ENCODE measurements at places on chromosomes 12 and 14.

GRCh38 chr14:71492346-71492745, 439.9 kb upstream of the RGS6 start:
- DNase-seq = no peak

DNA sequence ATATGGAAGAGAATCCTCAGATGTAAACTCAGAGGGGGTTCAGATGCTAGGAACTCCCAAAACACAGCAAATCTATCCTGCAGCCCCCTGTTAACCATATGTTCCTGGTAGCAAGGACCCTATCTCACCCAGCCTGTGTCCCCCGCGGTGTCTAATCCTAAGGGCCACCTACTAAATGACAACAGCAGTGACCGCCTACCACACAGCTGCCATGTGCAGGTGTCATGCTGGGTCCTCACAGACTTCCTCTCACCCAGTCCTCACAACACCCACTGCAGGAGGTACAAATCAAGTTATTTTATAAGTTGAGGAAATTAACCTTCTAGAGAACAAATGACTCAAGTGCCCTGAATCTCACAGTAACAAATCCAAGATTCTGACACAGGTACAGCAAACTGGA, 73.9 kb downstream of the ITPK1 start:
- DNase-seq = no peak

DNA sequence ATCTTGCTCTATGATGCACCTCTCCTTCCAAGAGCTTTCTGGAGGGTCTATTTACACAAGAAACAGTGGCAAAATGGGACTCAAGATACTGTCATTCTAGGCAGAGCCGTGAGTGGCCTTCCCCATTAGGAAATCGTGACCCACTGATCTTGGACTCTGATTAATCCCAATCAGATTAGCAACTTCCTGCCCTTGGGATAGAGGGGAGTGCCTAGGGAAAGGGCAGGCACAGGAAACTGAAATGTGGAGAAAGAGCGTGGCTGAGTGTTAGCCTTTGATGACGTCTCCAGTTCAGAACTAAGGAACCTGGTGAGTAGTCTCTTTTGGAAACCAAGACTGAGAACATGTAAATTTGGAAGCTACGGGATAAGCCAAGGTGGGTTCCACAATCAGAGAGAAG, 76.1 kb downstream of the NUAK1 start:
- no peak for DNase-seq

- peak; percentile 70 for DNase-seq
Measured at GRCh38 chr12:123075646-123076171, 75.2 kb downstream of the PITPNM2 start.

GRCh38 chr12:107788281-107788680, 13.8 kb downstream of the ASCL4 start:
- no peak for DNase-seq

- DNase-seq = no peak
Measured at GRCh38 chr14:97390096-97390724, 593.0 kb downstream of the VRK1 start.

GRCh38 chr14:93084866-93085857, 30.6 kb downstream of the ITPK1 start:
- no peak for DNase-seq

DNA sequence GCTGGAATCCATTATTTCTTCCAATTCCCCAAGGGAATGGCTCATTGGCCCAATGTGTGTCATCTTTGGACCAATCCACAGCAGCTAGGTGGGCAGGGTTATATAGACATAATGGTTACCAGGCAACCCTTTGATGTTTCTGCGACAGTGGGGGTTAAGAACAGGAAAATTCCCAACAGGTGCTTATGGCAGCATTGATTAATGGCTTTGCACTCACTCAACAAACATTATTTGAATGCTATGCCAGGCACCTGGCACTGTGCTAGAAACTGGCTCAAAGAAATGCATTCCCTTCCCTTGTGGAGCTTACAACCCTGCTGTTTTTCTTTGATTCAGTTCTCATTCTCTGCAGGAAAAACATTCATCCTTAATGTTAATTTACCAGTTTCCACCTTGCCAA, 1221.0 kb downstream of the AACS start:
- DNase-seq = no peak

DNA sequence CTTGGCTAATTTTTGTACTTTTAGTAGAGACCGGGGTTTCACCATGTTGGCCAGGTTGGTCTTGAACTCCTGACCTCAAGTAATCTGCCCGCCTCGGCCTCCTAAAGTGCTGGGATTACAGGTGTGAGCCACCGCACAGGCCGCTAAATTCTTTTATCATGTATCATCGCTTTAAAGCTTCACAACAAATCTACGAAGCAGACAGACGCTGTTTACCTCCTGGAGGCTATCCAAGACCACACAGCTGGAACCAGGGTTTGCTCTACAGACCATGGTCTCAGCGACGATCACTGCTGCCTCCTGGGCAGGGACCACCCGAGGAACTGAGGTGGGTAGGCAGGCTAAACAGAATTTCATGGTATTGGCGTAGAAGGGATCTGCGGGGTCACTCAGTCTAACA, 27.2 kb downstream of the KRT80 start:
- DNase-seq = no peak

DNA sequence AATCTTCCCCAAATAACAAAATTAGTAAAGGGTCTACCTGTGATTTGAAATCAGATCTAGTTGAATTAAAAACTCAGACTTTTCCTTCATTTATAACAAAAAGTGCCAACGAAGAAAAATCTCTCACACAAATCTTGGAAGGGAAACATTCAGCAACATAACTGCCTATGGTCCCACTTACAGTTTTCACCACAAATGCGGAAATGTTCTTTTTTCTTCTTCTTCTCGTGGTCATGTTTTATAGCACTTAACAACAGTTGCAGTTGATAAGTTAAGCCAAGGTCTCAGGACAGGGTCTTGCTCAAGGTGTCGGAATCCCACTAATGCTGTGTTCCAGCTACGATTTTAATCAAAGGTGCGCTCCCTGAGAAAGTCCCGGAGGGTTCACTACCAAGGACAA, 10.1 kb downstream of the RNASE6 start:
- DNase-seq = no peak

DNA sequence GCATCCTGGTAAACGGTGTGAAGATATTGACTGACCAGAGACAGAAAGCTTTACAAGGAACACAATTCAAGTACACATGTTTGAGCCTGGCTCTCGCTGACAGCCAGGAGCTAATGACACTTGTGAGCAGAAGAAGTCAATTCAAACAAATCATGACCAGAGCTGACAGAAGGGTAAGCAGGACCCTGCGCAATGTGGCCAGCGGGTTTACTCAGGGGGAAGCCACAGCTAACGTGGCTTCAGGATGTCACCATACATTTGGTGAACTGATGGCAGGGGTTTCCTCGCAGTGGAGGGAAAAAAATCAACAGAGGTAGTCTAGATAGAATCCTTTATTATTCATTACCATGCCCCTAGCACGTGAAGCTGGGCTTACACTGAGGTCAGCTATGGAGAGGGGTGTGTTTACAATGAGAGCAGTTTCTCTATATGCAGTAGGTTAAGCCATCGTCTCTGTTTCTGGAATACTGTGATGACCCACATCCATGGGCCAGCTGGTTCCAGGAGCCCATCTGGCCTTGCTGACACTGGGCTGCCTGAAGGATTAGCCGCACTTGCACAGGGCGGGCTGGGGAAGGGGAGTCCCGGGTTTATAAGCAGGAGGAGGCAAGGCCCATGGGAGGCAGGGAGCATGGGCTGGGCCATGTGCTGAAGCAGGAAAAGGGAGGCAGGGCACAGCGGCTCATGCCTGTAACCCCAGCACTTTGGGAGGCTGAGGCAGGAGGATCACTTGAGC, 198.2 kb upstream of the PRMT8 start:
- DNase-seq = no peak

DNA sequence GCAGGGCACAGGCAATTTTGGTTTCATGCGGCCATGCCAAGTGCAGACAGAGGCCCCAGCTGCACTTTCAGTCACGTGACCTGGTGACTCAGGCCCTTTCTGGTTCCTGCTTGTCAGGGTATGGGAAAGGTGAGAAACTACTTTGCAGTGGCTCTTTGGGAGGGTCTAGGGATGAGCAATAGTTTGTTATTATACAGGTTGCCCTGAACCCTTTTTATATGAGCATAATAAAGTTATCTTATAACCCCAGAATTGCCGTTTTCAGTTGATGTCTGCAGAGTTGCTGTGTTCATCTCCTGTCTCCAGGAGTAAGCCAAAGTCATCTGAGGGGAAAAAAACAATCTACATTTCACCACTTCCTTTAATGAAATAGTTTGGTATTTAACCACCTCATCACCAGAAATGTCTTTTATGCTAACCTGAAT, 30.9 kb upstream of the EMP1 start:
- peak; percentile 65 for DNase-seq

- no peak for DNase-seq
Measured at GRCh38 chr12:68963856-68964745, 31.1 kb upstream of the CPM start.

DNA sequence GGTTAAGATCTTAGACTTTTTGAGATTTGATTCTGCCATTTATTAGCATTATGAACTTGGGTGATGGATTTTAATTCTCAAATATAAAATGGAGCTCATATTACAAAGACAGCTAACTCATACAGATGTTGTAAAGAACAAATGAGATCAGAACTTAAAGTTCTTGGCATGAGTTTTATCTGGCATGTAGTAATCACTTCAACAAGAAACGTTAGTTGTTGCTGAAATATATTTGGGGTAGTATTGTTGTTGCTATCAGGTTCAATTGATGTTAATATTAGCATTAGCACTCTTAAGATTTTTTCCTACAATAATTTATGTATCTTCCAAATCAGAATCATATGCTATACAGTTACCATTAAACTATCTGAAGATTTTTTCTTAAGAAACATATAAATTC, 71.0 kb downstream of the SLC6A15 start:
- no peak for DNase-seq

DNA sequence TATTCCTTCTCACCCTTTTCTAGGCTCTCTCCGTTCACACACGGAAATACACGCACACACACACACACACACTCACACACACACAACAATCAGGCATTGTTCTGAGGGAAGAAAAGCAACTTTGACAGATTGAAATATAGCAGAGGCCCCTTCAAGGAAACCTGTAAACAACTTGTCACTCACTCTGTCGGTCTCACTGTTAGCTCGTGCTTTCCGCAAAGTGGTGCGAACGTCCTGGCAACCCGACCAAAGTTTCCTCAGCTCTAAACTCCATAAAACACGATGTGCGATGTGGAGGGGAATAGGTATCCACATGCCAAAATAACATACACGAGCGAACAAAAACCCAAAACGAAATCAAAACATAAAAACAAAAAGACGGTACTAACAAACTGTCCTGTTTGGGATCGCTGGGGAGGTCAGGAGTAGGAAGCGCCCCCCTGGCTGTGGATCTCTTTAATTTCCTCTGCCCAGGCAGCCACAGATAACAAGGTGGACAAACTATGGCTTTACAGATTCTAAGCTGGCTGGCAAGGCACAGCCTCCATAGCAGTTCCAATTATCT, 822 bp upstream of the SOX5 start:
- no peak for DNase-seq

DNA sequence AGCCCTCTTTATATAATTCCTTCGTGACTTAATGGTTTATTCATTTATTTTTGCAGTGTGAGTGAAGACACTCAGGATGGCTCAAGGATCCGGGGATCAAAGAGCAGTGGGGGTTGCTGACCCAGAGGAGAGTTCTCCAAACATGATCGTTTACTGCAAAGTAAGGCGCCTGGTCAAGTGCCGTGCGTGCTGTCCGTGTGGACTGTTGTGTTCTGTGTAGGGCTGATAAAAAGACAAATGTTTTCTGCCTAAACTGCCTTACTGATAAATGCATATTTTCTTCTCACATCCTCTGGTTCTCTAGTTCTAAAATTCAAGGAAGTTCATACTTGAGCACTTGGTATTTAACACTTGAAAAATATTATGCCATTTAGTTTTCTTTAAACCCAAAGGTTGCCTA, 32.5 kb downstream of the RGS6 start:
- no peak for DNase-seq

- DNase-seq = peak; percentile 25
Measured at GRCh38 chr12:32134101-32134888, 27.6 kb downstream of the BICD1 start.

- DNase-seq = no peak
Measured at GRCh38 chr14:89221109-89221810, 195.8 kb downstream of the FOXN3 start.

DNA sequence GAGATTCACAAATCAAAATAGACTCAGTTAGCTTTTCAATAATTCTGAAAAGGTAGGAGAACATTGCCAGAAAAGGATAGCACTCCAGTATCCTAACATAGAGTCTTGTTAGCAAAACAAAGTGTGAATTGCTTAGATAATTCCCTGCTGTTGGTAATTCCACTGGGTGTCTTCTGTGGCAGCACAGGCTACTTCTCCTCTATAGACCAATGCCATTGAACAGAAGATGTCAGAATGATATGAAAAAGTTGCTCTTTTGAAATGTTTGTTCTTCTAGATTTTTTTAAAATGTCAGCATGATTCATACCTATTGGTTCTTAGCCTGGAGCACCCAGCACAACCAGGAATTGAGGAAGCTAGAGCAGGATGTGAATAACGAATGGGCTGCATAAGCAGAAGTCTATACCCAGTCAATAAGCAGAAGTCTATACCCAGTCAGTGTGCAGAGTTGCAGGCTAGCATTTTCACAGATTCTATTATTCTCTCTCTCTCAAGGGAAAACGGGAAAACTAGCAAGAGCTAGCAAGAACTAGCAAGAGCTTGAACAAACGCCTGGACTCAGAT, 112.8 kb downstream of the SYT1 start:
- peak; percentile 11 for DNase-seq

- DNase-seq = no peak
Measured at GRCh38 chr12:106648736-106649135, 65.9 kb downstream of the RFX4 start.

DNA sequence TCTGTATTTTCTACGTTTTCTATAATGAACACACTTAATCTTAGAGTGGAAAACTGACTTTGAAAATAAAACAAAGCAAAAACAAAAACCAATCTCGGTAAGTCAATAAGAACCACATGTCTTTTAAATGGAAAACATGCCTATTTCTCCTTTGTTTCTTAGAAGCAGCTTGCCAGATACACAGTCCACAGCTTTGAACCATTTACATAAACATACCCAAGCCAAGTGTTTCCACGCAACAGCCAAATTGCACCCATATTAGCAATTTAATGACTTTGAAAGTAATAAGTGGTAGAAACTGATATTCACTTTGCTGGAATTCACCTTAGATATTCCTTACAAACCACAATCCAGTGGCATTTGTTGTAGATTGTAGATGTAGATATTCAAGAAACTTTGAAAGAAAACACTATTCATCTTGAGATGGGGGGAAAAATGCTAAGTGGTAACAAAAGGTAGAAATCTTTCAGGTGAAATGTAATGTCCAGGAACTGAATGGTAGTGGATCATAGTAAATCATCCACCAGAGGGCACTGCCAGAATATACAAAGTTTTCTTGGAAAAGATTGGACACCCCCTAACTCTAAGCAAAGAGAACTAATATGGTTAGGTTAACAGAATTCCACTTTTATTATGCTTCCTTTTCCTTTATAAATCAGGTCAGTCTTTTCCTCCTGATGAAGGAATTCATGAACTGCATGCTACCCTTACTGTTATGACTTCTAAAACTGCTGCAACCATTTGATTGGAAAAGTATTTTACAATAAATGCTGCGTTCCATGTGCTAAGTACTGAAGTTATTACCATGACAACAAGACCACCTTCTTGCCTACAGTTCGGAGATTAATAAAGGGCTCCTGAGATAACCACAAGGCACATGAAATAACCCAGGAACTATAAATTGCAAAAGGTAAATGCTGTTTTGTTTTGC, 69.8 kb downstream of the RERG start:
- peak; percentile 2 for DNase-seq
